ENCODE measurements at places on chromosomes 4 and X.
A peak's percentile ranks its signal among the peaks of the same experiment; 100 is the strongest.

DNA sequence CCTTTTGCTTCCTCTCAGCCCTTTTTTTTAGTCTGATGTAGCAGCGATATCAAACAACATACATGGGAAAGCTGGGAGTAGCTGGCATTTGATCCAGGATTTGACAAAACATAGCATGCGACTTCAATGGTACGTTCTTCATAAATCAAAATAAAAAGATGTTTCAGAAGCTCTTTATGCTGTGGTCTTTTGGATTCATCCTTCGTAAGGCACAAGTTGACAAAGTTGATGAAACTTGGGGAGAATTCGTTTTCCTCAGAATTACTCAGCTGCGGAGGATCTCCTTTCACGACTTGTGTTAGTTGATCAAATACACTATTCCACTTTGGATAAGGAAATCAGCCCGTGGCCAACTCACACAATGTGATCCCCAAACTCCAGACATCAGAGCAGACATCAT lies 38.1 kb upstream of the CHIC1 start:
- no peak for DNase-seq

DNA sequence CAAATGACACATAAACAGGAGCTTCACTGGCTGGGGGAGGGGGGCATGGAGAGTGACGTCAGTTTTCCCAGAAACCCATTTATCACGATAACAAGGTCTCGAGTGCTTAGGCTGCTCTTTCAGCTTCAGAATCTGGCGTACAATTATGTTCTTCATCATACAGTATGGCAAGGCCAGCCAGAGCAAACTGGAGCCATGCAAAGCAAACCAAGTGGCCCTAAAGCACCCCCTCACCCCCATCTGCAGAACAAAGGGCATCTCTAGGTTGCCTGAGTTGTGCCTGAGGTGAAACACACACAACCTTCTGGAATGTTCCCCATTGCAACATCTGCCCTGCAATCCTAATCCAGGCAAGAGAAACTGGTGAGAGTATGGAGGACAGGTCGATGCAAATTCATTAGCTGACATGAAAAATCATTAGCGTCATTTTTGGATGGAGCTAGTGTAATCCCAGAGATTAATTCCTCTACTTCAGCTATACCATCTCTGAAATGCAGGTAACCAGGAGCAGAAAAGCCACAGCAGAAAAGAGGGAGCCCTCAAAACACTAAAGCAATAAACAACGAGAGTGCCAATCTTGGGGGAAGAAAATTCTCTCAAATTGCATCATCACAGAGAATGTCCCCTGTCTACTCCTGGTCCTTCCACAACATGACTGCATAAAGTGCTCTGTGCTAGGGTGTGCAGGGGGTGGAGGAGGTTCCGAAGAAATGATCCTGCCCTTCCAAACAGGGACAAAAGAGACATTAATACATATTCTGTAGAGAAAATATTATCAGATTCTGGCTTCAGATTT lies 1.8 kb downstream of the SEPTIN6 start:
- DNase-seq, result peak; percentile 90

GRCh38 chr4:168514249-168514852 lies 17.5 kb downstream of the PALLD start:
- DNase-seq, result peak; percentile 27

DNA sequence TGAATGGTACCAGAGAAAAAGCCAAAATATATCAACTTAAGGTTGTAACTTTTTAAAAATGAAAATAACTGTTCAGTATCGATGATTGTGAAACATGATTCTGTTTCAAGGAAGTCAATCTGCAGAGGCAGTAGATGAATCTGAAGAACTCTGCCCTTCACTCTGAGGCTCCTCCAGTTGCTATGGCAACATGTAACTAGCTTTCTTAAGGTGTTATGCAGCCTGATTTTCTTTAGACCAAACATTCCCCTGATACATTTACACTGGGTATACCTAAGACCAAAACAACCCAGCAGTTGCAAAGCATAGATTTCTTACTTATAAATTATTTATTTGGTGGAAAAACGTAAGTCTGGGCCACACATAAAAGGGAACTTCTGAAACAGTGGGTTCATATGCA lies 133.6 kb upstream of the RASGEF1B start:
- peak; percentile 34 for DNase-seq

- DNase-seq, result no peak
Observed at GRCh38 chr4:73193155-73193554, 65.4 kb downstream of the ANKRD17 start.

GRCh38 chrX:111309083-111309482 lies 38.8 kb upstream of the CAPN6 start:
- no peak for DNase-seq

GRCh38 chr4:84276752-84277151 lies 222.3 kb downstream of the NKX6-1 start:
- DNase-seq, result no peak

DNA sequence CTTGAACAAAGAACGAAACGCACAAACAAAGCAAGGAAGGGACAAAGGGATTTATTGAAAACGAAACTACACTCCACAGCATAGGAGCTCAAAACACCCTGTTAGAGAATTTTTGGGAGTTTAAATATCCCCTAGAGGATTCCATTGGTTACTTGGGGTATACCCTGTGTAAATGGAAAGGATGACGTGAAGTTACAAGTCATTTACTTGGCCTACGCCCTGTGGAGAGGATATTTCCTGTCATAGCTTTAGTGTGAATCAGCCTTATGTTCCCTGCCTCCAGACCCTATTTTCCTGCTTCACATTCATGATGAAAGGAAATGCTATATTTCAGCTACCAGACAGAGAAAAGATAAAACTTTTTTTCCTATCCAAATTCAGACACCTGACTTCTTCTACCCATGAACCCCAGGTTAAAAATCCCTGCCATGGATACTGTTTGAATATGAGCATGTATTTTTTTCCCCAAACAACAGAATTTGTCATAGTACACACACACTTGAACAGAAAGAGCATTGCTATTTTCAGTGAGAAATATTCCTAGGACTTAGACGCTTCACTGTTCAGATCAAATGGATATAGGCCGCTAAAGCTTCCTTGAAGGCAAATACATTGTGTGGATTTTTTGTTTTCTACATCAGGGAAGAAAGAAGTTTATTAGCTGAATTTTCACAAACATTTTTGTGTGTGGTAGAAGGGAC lies 20.4 kb downstream of the PIN4 start:
- DNase-seq, result no peak

GRCh38 chrX:155242300-155242699 lies 22.0 kb downstream of the RAB39B start:
- no peak for DNase-seq

Data from thymus (tissue), 14 donors.